Breast epithelium (tissue), 4 donors: ENCODE measurements at places on chromosomes 5 and 9. TPM values are rescaled to one million over a fixed set of nuclear protein-coding genes. Genes with fewer than 3 reads are reported as not detected.

DNA sequence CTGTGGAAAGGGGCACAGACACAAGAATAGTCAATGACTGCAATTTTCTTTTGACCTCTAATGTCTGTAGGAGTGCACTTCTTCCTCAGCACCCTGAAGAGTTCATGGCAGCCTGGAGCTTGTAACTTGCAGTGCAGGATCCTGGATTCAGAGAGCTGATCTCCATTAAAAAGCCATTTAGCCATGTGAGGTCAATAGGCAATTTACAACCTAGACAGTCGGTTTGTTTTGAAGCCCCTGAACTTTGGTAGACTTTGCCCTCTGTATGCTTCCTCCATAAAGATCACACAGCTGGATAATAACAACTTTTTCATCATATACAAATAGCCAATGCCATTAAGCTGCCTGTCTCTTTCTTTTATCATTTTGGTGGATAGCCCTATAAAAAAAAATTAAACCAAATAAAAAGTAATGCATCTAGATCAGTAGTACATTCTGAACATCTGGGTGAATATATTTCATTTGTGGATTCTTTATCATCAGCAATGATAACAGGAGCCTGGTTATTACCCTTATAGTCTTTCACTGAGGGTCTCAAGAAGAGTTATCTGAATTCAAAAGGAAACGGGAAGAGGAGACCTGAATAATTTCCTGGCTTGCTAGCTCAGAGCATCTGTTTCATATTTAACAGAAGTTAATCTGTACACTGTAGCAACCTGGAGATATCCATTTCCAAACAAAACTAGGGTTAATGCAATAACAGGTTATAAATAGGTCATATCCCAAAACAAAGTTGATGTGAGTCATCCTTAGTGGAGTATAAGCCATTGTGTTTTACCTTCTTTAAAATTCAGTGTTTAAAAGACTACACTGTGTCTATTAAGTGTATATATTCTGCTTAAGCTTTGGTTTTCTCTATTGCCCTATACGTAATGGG lies 193.8 kb upstream of the ACTBL2 start:
- H3K27me3 ChIP-seq, result no peaks in the 10 kb centered on the region
- no peaks in the 10 kb centered on the region for H3K4me1 ChIP-seq
- H3K36me3 ChIP-seq, result no peaks in the 10 kb centered on the region
- no peak overlapping the region for H3K4me3 ChIP-seq

- no peaks in the 10 kb centered on the region for H3K36me3 ChIP-seq
- no peaks in the 10 kb centered on the region for H3K4me1 ChIP-seq
- H3K4me3 ChIP-seq, result no peak overlapping the region
- H3K27ac ChIP-seq, result no peak overlapping the region
- no peak for DNase-seq
- no peaks in the 10 kb centered on the region for H3K27me3 ChIP-seq
Measured at GRCh38 chr5:34703767-34704713, 47.9 kb downstream of the RAI14 start.

DNA sequence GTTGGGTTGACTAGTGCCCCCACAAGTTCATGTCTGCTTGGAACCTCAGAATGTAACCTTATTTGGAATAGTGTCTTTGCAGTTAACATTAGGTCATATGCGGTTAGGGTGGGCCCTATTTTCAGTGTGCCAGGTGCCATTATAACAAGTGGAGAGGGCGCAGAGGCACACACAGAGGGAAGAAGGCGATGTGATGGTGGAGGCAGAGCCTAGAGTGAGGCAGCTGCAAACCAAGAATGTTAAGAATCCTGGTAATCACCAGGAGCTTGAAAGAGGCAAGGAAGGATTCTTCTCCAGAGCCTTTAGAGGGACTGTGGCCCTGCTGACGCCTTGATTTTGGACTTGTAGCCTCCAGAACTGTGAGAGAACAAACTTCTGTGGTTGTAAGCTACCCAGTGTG lies 10.9 kb downstream of the GPR107 start:
- no peak overlapping the region for H3K4me3 ChIP-seq
- no peaks in the 10 kb centered on the region for H3K4me1 ChIP-seq
- H3K36me3 ChIP-seq, result no peaks in the 10 kb centered on the region
- H3K27ac ChIP-seq, result no peak overlapping the region

GRCh38 chr5:176578391-176578808 lies 29.3 kb downstream of the CDHR2 start:
- no peaks in the 10 kb centered on the region for H3K36me3 ChIP-seq
- no peak overlapping the region for H3K4me3 ChIP-seq
- no peaks in the 10 kb centered on the region for H3K27me3 ChIP-seq

DNA sequence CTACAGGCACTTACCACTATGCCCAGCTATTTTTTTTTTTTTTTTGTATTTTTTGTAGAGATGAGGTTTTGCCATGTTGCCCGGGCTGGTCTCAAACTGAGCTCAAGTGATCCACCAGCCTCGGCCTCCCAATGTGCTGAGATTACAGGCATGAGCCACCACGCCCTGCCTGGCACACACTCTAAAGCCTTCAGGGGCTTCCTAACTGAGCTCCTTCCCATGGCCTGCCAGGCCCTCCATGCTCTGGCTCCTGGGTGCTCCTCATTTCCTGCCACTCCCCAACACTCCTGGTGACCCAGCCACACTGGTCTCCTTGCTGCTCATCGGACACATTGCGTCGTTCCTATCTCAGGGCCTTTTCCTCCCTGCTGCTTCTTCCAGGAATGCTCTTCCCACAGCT lies 61.5 kb downstream of the CARTPT start:
- H3K27me3 ChIP-seq, result no peaks in the 10 kb centered on the region
- H3K36me3 ChIP-seq, result no peaks in the 10 kb centered on the region
- no peak overlapping the region for H3K27ac ChIP-seq
- no peak for DNase-seq

- H3K4me3 ChIP-seq, result no peak overlapping the region
- no peak overlapping the region for H3K27ac ChIP-seq
- no peaks in the 10 kb centered on the region for H3K27me3 ChIP-seq
- no peaks in the 10 kb centered on the region for H3K36me3 ChIP-seq
- DNase-seq, result no peak
- H3K4me1 ChIP-seq, result no peaks in the 10 kb centered on the region
Measured at GRCh38 chr5:25441810-25442209, 797.0 kb upstream of the CDH10 start.

DNA sequence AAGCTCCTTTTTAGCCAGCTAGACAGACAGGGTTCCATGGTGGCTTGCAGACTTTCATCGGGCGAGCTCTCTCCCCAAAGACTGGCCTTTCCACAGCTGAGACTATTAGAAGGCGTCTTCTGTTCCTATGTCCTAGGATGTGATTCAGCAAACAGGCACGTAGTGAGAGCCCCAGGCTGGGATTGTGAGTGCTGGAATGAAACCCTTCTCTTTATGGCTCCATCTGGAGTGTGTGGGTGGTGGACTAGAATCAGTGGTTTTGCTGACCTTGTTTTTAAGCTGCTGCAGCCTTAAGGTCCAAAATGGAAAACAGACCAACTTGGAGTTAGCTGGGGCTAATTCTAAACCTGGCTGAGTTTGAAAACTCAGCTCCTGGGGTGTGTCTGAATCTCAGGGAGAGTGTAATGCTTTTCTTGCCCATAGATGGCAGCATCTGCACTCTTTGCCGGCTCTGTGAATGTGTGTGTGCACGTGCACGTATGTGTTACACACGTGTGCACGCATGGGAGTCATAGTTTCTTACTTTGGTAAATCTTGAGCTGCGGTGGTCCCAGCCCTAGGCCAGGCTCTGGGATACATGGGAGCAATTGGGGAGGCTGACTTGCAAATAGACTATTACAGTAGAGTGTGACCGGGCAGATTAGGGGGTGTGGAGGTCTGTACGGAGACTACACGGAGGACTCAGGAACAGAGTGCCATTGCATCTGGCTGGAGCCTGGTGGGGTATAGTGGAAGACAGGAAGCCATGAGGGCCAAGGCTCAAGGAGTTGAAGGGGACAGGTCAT lies 10.7 kb downstream of the GSN start:
- peaks cover 58% of the 10 kb centered on the region for H3K4me1 ChIP-seq
- peak; percentile 95 for DNase-seq
- H3K27me3 ChIP-seq, result no peaks in the 10 kb centered on the region
- no peaks in the 10 kb centered on the region for H3K36me3 ChIP-seq

DNA sequence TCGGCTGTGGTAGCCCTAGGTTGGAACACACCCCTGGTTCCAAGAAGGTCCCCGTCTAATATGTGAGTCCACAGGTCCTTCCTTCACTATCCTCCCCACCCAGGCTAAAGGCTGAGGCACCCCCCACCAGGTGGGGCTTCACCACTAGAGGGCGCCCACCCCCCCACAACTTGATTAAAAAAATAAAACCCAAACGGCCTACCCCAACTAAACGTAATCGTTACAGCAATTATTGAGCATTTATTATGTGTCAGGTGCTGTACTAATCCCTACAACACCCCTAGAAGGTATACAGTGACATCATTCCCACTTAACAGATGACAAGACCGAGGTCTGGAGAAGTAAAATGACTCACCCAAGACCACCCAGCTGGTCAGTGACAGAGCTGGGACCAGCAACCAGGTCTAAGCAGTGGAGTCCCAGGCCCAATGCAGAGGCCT lies 65.0 kb downstream of the FGF18 start:
- no peak overlapping the region for H3K4me3 ChIP-seq
- H3K4me1 ChIP-seq, result no peaks in the 10 kb centered on the region
- no peak for DNase-seq
- H3K27ac ChIP-seq, result peak overlapping the region; percentile 78

- no peak overlapping the region for H3K27ac ChIP-seq
- H3K36me3 ChIP-seq, result no peaks in the 10 kb centered on the region
- H3K4me3 ChIP-seq, result no peak overlapping the region
- no peaks in the 10 kb centered on the region for H3K4me1 ChIP-seq
- H3K27me3 ChIP-seq, result peaks cover 24% of the 10 kb centered on the region
Measured at GRCh38 chr9:36736648-36737047, 164.0 kb downstream of the MELK start.

Gene IPPK
- total RNA-seq, result 5.8 TPM
